IPS-NIHi11 (cell line): ENCODE measurements at places on chromosomes 12 and 14.

GRCh38 chr12:1421091-1421846, 173.1 kb downstream of the FBXL14 start:
- DNase-seq, result no peak

DNA sequence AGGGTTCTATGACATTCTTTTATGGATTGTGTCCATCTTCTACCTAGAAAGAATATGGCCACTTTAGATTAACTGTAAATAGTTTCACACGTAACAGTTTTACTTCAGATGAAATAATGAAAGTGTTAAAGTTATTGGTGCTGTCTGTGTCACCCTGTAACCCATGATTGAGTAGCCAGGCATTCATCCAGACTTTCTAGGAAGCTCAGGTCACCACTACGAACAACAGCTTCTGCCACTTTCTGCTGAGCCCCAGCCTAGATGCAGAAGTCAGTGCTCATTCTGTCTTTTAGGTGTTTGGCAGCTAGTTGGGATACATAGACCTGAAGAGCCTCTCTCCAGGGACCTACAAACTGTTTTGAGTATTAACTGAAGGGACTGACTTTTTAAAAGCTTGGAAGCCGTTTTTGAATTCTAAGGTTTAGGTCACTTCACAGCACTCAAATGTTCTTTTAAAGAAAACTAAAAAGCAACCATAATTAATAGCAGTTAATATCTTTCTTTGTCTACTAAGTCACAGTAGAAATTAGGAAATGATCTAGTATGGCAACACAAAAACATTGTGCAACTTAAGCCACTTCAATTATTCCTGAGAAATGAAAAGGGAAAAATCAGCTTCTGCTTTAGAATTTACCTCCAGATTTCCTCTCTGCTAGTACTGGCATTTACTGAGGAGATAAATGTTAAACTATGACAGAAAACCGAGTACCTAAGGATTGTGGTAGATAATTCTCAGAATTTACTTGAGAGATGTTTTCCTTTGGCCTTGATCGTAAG, 266.9 kb downstream of the CCDC91 start:
- DNase-seq, result no peak

- DNase-seq, result peak; percentile 90
These were observed 5.1 kb downstream of the CISTR start for GRCh38 chr12:53746592-53747092.

- no peak for DNase-seq
These were observed 665.9 kb downstream of the BCL11B start for GRCh38 chr14:98606041-98606640.

DNA sequence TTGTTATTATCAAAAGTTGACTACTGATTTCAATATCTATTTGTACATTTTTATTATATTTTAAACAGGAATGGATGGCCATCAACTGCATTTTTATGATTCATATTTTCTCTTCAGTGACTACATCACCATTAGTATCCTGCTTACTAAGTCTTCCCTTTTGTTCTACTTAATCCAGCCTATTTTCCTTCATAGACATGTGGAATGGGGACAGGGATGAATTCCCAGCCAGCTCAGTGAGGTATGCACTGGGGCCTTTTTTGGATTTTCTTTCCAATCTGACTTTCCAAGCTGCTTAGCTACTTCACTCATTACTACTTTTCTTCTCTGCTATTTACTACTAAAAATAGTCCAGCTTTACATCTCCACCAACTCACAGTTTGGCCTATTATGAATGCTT, 38.4 kb downstream of the AKAP6 start:
- no peak for DNase-seq
